OCI-LY7 (cell line): ENCODE measurements at places on chromosomes 3 and 15.

DNA sequence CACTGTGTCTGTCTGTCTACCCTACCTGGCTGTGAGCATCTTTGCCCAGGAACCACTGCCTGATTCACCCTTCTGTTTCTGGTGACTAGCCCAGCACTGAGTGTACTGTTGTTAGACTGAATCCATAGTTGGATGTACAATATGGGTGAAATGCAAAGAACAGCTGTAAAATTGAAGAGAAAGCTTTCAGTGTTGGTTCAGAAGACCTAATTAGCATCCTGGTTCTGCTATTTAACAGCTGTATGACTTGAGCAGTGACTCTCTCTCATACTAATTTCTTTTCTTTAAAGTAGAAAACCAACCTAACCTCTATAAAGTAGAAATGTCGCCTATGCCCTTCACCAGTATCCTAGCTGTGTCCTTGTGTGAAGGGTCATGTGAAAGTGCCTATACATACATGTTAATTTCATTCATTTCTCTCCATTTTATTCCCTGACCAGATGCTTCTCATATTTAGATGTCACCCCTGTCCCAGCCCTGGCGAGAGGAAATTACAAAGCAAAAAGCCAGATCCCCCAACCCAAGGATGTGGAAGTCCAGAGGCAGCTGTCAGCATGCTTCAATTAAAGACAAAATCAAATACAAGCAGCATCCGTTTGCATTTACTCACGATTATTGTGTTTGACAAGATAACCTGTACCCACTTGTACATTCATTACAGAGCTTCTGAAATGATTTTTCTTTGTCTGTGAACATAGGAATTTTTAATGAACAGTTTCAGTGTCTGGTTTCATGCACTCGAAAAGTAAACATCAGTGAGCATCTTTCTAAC, 305.7 kb upstream of the ICE2 start:
- no peak for DNase-seq

- no peak for DNase-seq
Measured at GRCh38 chr3:31250116-31250777, 282.5 kb upstream of the STT3B start.

GRCh38 chr3:150385296-150386242, 22.5 kb upstream of the TSC22D2 start:
- DNase-seq = peak; percentile 21

- no peak for DNase-seq
Measured at GRCh38 chr3:146125951-146126350, 35.0 kb downstream of the PLOD2 start.

GRCh38 chr3:2851361-2851760, 258.8 kb downstream of the IL5RA start:
- DNase-seq = no peak

- DNase-seq = no peak
Measured at GRCh38 chr3:40207796-40208195, 101.7 kb upstream of the EIF1B start.

- peak; percentile 27 for DNase-seq
Measured at GRCh38 chr15:84721371-84721770, 5.4 kb upstream of the SEC11A start.

DNA sequence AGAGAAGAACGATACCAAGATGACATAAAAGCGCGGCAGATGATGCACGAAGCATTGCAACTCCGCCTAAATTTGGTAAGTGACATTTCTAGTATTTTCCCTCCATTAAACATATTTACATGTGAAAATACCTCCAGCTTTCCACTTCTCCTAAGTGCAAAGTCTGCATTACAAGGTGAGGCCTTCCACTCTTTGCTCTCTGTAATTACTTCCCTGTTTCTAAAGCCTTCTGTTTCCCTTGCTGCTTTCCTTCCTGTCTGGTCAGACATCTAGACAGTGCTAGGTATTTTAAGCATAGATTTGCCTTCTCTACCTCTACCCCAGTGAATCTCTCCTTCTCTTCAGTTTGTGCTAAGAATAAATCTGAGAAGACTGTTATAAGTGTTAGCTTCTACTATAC, 1.9 kb downstream of the P2RY12 start:
- DNase-seq = peak; percentile 61

GRCh38 chr3:124995460-124995994, 60.3 kb downstream of the HEG1 start:
- peak; percentile 42 for DNase-seq

DNA sequence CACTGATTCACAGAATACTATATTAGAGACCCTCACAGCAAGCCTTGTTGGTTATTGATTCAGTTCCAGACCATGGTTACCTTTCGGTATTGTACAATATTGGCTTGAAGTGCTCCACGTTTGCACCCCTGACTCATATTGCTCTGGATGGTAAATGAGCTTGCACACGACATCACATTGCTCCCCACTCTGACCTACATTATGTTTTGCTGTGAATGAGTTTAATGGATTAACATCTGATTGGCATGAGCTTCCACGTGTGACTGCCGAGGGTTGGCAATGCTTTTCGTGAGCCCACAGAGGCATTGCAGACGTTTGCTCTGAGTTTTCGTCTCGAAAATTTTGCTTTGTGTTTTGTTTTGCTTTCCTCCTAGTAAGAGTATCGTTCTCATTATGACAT, 225.8 kb upstream of the ICE2 start:
- DNase-seq = no peak
